Brain pericyte (primary cell): ENCODE measurements at places on chromosomes 4 and X.

DNA sequence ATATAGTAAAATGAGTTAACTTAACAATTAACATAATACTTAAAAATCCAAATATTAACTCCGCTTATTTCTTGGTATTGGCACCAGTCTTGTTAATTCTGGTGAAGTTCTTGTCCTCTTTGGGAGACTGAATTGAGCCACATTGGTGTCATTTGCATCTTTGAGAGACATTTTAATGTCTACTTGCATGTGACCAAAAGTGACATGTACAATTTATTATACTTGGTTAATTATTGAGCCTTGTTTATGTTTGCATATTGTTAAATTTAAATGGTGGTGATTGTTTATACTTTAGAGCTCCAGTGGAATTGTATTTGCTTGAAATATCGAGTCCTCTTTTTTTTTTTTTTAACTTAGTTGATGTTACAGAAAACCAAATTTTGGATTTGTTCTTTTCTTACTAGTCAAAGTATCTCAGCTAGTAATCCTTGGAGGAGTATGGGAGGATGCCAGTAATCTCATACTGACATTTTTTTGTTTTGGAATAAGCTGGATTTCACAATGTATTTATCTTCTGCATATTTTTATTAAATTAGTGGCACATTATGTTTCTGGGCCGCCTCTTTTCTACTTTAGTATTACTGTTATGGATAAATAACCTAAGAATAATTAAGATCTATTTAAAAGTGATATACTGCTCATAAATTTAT is 3.9 kb downstream of the SPCS3 start:
- DNase-seq = no peak

GRCh38 chr4:108336076-108336475 is 167.3 kb upstream of the LEF1 start:
- no peak for DNase-seq

- no peak for DNase-seq
Measured at GRCh38 chr4:152064282-152064681, 303.5 kb upstream of the GATB start.

- DNase-seq = no peak
Measured at GRCh38 chr4:25001509-25001908, 29.2 kb downstream of the LGI2 start.

GRCh38 chrX:20432746-20433387 is 166.2 kb upstream of the RPS6KA3 start:
- no peak for DNase-seq
